Esophagus mucosa (tissue), 1 donor: ENCODE measurements at places on chromosomes 1 and 21. TPM values are rescaled to one million over a fixed set of nuclear protein-coding genes. Genes with fewer than 3 reads are reported as not detected.

The LY9 gene
- 0.20 TPM for total RNA-seq

The RBBP5 gene
- total RNA-seq = 6.9 TPM

The TCHHL1 gene
- not detected for total RNA-seq

The CYP4Z1 gene
- 0.72 TPM for total RNA-seq

The S100A14 gene
- 1,938 TPM for total RNA-seq

The MAN1C1 gene
- total RNA-seq = 2.6 TPM
